ENCODE measurements at places on chromosomes 2 and 18. TPM values are rescaled to one million over a fixed set of nuclear protein-coding genes. Genes with fewer than 3 reads are reported as not detected.

DNA sequence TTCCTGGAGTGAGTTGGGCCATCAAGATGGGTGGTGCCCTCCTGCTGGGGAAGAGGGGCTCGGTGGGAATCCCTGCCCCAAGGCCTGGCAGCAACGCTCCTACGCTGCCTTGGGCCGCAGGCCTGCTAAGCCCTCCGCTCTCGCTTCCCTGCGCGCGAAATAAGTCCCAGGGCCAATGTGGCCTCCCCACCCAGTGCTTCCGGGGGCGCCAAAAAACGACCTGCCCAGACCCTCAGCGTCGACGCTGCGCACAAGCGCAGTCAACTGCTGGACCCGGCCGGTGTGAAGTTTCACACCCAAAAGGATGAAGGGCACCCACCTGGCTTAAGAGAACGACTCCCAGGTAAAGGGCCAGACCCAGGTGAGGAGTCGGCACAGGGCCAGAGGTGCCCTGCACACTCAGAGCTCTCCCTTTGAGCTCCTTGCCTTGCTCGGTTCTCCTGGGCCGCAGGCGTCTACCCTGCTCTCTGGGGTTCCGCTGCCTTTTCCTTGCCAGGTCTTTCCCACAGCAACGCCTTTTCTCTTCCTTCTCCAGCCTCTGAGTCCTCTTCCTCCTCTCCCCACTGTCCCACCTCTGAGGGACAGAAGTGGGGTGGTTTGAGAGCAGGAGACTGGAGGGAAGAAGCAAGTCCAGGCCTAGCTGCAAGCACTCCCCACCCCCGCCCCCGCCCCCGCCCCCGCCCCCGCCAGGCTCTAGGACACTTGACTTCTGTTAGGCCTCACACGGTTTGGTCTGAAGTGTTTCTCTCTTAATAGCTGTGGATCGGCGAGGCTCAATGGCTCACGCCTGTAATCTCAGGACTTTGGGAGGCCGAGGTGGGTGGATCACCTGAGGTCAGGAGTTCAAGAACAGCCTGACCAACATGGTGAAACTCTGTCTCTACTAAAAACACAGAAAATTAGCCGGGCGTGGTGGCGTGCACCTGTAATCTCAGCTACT, at the start of gene DNAJC5G:
DNAJC5G (plus strand) TSS at position 223 of the 940 bp plus-strand sequence. CDS start 1,296 bp downstream, outside the sequence.
- no peak within 1 kb of the TSS for H3K27ac ChIP-seq
- H3K4me1 ChIP-seq = no peaks in the 10 kb centered on the region

GRCh38 chr2:202005272-202005887, 28.3 kb upstream of the FZD7 start:
- H3K27me3 ChIP-seq = no peaks in the 10 kb centered on the region
- no peak overlapping the region for H3K4me3 ChIP-seq
- H3K4me1 ChIP-seq = peaks cover 17% of the 10 kb centered on the region
- H3K36me3 ChIP-seq = no peaks in the 10 kb centered on the region

- H3K36me3 ChIP-seq = no peaks in the 10 kb centered on the region
- H3K4me3 ChIP-seq = no peak overlapping the region
- DNase-seq = no peak
- H3K27me3 ChIP-seq = no peaks in the 10 kb centered on the region
- peaks cover 12% of the 10 kb centered on the region for H3K4me1 ChIP-seq
Observed at GRCh38 chr2:186702501-186702900, 8.6 kb downstream of the FAM171B start.

DNA sequence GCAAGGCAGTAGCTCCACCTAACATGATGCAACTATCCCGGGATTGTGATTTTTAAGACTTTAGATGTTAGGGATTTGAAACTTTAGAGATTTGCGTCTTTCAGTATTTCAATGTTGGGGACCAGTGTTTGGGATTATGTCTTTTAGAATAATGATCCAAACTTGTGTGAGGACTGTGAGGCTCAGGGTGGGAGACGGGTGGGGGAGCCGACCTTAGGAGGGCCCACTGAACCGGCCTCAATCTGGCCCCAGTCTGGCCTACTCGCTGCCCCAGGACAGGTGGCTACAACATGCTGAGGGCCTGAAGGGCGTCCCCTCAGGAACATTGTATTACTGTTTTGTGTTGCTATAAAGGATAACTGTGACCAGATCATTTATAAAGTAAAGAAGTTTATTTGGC, 10.7 kb downstream of the AMER3 start:
- no peak overlapping the region for H3K4me3 ChIP-seq
- no peak for DNase-seq
- H3K27me3 ChIP-seq = no peaks in the 10 kb centered on the region
- H3K4me1 ChIP-seq = no peaks in the 10 kb centered on the region

- no peaks in the 10 kb centered on the region for H3K36me3 ChIP-seq
- no peak overlapping the region for H3K4me3 ChIP-seq
- no peak overlapping the region for H3K27ac ChIP-seq
- no peak for DNase-seq
- H3K4me1 ChIP-seq = peaks cover 36% of the 10 kb centered on the region
Observed at GRCh38 chr18:35511428-35511827, 13.7 kb upstream of the INO80C start.

- no peak for DNase-seq
- no peak overlapping the region for H3K4me3 ChIP-seq
- no peak overlapping the region for H3K27ac ChIP-seq
Observed at GRCh38 chr2:46854260-46854659, 61.3 kb downstream of the MCFD2 start.

DNA sequence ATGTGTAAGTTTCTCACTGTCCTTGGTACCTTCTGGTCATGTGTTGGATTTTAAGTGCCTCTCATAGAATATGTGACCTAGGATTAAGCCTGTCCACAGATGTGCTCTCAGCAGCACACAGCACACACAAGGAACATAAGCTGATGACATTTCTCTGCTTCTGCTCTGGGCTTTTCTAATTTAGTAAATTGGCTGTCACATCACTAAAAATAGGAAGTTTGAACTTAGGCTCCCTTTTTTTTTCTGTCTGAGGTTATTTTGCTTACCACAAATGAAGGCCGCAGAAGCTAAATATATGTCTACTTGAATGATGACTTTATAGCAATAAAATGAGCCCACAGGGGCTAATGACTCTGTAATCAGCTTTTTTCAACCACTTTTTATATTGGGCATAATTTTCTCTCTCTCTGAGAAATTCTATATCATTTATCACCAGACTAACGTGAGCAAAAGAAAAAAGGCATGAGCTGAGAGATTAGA, 150.2 kb upstream of the KLHL14 start:
- no peak overlapping the region for H3K4me3 ChIP-seq
- H3K36me3 ChIP-seq = no peaks in the 10 kb centered on the region
- DNase-seq = no peak

GRCh38 chr18:64982414-64983055, 768.3 kb upstream of the CDH7 start:
- no peak overlapping the region for H3K4me3 ChIP-seq
- no peaks in the 10 kb centered on the region for H3K27me3 ChIP-seq
- H3K27ac ChIP-seq = no peak overlapping the region
- no peaks in the 10 kb centered on the region for H3K4me1 ChIP-seq
- DNase-seq = no peak
- H3K36me3 ChIP-seq = no peaks in the 10 kb centered on the region

DNA sequence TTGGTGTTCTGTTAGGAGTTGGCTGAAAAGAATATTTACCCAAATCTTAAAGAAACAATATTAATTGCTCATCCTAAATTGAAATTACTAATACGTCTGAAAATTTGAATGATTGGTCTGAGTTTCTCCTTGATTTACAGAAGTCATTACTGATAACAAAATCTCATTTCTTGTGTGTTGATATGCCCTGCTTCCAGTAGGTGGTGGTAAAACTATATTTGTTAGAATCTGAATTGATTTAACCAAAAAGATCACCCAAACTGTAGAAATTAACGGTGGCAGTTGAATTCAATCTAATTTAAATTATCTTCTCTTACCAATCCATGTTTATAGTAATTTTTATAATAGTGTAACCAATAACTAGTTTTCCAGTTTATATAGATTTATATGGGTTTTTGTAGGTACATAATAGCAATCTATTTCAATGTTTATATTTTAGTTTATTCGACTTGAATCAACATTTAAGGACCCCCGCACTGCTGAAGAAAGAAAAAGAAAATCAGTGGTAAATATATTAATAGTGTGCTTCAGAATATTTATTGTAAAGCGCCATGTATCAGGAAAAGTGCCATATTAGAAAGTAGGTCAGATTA, 38.3 kb downstream of the PAPOLG start:
- H3K4me1 ChIP-seq = no peaks in the 10 kb centered on the region
- H3K27me3 ChIP-seq = no peaks in the 10 kb centered on the region
- peaks cover 39% of the 10 kb centered on the region for H3K36me3 ChIP-seq

DNA sequence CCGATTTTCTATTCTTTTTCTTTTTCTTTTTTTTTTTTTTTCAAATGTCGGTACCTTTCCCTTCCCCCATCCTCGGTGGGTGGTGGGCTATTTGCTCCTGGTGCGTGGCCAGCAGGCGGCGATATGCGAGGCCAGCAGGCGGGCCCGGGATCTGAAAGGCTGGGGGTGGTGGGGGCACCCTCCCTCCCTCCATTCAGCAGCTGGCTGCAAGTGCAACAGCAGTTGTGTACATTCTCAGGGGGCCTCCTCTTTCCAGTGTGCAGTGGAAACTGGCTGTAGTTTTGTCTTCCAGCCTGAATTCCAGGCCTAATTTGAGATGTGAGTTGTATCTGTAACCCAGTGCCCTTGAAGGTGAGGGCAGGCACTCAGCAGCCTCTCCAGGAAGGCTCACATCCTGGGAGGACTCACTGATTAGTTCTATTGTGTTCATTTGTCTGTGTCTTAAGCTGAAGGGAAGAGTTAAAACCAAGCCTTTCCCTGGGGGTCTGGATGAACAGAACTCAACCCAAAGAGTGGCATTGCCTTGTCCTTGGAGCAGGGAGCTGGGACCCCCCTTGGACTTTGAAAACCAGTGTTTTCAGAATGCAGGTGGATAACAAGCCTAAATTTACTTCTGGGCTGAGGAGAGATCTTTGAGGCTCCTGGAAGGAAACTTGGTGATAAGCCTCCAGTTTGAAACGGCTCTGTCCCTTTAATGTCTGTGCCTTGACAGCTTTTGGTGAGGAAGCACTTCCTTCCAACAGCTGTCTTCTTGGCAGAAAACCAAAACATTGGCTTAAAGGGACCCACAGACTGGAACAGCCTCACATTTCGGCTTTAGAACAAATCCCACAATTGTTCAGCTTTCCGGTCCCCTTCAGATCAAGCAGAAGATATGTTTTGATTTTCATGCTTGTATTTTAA, 3.3 kb downstream of the MYCN start:
- peaks cover 9% of the 10 kb centered on the region for H3K36me3 ChIP-seq
- no peaks in the 10 kb centered on the region for H3K27me3 ChIP-seq
- peak; percentile 85 for DNase-seq
- H3K4me1 ChIP-seq = peaks cover 21% of the 10 kb centered on the region
- peak overlapping the region; percentile 78 for H3K4me3 ChIP-seq

DNA sequence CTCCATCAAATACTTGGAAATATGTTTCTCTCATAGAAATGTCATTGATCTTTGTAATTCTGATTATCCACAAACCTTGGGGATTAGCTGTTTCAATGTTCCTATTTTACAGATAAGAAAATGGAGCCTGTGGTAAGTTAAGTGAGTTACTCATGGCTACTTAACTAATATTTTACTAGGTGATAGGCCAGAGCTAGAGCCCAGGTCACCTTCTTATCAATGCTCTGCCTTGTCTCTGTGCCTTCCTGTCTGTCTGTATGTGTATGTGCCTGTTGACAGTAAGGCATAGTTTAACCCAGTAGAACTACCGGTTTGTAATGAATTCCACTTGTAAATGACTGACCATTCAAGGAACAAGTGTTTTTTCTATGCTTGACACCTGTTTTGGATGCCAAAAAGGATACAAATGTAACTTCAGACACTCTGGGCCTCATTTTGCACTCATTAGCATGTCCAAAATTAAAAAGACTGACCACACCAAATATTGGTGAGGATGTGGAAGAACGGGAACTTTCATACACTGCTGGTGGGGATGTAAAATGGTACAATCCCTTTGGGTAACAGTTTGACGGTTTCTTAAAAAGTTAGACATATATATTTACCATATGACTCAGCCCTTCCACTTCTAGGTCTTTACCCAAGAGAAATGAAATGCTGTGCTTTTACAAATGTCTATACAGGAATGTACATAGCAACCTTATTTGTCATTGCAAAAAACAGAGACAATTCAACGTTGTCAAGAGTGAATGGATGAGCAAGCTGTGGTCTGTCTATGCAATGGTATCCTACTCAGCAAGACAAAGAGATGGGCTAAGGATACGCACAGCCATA, 19.6 kb upstream of the IL1A start:
- DNase-seq = no peak
- no peak overlapping the region for H3K4me3 ChIP-seq
- H3K36me3 ChIP-seq = no peaks in the 10 kb centered on the region
- no peaks in the 10 kb centered on the region for H3K27me3 ChIP-seq
- H3K4me1 ChIP-seq = peaks cover 2% of the 10 kb centered on the region

GRCh38 chr2:145792745-145793144, 1272.8 kb upstream of the ZEB2 start:
- H3K36me3 ChIP-seq = no peaks in the 10 kb centered on the region
- H3K27me3 ChIP-seq = no peaks in the 10 kb centered on the region
- no peak overlapping the region for H3K27ac ChIP-seq
- no peak overlapping the region for H3K4me3 ChIP-seq
- DNase-seq = no peak

DNA sequence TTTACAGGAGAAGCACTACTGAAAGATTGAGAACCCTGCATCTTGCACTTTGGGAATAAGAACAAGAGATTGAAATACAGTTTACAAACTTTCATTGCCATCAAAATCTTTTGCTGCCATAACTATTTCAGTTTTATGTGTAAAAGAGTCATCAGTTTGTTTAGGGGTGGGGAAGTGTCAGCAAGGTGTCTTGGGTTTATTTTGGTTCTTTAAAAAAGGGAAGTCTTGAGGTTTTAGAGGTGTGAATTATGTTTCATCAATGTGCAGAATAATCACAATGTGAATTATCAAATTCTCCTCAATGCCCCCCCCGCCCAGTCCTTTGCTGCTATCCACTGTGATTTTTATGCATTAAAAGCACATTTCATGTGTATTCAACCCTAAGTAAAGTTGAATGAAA, 37.4 kb downstream of the SOCS6 start:
- no peak for DNase-seq
- H3K27ac ChIP-seq = no peak overlapping the region
- H3K4me3 ChIP-seq = no peak overlapping the region
- no peaks in the 10 kb centered on the region for H3K36me3 ChIP-seq
- H3K4me1 ChIP-seq = peaks cover 14% of the 10 kb centered on the region

GRCh38 chr2:98730707-98731040, 258 bp downstream of the MGAT4A start:
- H3K27ac ChIP-seq = no peak overlapping the region
- H3K27me3 ChIP-seq = peaks cover 76% of the 10 kb centered on the region
- peak overlapping the region; percentile 71 for H3K4me3 ChIP-seq
- H3K4me1 ChIP-seq = peaks cover 4% of the 10 kb centered on the region
- DNase-seq = no peak

- H3K27ac ChIP-seq = no peak overlapping the region
- no peaks in the 10 kb centered on the region for H3K27me3 ChIP-seq
- H3K4me1 ChIP-seq = no peaks in the 10 kb centered on the region
- no peaks in the 10 kb centered on the region for H3K36me3 ChIP-seq
- no peak overlapping the region for H3K4me3 ChIP-seq
- no peak for DNase-seq
Observed at GRCh38 chr18:41311571-41312547, 643.2 kb upstream of the PIK3C3 start.

UGP2 gene
- 126 TPM for total RNA-seq

IL1RL2 gene
- not detected for total RNA-seq
